ENCODE measurements at places on chromosomes 7 and 10.

DNA sequence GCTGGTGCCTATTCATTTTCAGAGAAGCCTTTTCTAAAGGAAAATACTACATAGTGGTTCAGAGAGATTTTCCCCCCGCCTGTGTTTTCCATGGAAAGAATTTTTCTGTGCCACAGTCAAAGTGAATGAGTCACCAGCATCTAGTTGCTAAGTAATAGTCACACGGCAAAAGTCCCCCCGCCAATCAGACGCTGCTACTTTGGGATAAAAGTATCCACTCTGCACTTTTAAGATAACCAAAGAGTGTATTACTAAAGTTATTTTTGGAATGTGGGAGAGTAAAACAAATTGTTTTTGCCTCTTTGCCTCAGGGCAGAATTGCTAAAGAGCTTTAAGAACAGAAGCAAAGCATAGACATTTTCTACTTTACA, 23.5 kb downstream of the ABLIM1 start:
- DNase-seq, result peak; percentile 57

DNA sequence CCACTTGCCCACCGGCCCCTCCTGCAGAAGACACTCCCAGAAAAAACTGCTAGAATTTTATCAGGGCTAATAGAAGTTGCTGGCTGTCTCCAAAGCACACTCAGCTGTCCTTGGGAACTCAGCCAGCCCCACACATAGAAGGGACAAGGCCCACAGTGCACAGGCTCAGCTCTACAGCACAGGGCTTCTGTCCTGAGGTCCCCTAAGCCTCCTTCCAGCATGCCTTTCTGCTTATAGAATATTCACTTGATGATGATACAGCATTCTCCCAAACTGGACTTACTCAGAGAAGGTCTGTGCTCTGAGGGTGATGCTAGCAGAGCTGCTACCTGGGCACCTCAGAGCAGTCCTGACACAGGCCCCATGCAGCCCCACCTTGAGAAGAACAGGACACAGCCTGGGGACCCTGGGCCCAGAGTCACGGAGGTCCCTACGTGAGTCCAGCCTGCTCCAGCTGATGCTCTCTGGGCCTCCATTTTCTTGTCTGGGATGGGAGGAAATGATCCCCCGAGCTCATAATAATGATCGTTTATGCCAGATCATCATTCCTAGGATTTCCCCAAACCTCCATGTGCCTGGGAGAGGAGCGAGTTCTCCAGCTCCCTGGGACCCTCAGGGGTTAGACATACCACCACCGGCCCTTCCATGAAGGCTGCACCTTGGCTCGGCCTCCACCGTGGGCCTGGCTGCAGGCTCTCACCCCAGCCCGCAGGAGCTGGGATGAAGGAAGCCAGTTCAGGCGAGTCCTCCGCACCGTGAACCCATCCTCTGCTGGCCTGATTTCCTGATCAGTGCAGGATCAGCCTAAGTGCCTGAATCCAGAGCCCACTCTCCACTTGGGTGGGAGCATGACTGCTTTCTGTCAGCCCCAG, 145.6 kb downstream of the ZNF248 start:
- DNase-seq, result no peak

DNA sequence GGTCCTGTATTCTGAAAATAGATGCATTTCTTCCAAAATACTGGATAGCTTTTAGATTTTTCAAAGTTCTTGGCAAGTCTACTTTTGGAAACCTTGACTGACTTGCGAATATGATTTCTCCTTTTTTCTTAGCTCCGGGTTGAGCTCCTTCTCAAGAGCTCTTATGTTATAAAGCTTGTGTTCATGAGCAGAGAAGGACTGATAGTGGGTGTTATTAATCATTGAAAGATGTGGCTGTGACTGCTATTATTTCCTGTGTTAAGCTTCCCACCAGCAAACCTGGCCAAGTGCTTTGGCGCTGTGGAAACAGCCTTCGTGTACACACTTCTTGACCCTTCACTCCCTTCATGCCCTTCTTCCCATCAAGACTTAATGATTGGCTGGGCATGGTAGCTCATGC, 98.2 kb downstream of the KIAA1217 start:
- DNase-seq, result no peak

- no peak for DNase-seq
These were observed 41.3 kb downstream of the ETV1 start for GRCh38 chr7:13948019-13948801.

- DNase-seq, result no peak
These were observed 30.6 kb downstream of the ZC3HAV1 start for GRCh38 chr7:139078911-139079310.

DNA sequence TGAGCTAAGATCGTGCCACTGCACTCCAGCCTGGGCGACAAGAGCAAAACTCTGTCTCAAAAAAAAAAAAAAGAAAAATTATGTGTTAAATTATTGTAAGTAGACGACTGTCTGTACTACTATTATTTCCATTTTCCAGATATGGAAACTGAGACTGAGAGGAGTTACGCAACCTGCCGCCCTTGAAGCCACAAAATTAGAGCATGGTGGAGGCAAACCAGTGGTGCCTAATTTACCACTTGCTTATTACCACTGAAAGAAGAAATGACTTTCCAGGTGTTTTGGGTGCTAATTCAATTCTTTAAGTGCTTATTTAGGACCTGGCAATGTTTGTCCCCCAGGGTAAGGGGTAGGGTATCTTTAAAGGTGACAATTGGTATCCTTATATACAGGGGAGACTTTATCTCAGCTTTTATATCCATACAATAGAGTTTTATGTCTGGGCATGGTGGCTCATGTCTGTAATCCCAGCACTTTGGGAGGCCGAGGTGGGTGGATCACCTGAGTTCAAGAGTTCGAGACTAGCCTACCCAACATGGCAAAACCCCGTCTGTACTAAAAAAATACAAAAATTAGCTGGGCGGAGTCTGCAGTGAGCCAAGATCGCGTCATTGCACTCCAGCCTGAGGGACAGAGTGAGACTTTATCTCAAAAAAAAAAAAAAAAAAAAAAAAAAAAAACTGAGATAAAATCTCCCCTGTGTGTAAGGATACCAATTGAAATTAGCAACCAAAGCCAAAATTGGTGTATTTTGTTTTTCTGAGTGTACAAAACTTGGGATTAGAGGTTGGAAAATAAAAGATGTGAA, 16.6 kb upstream of the CAMK1D start:
- DNase-seq, result no peak

Data from hematopoietic multipotent progenitor cell treated with erythropoietin and hydrocortisone succinate and interleukin-3 and kit ligand, for 17 days (in vitro differentiated cells).